ENCODE measurements at places on chromosomes 16 and 17.

DNA sequence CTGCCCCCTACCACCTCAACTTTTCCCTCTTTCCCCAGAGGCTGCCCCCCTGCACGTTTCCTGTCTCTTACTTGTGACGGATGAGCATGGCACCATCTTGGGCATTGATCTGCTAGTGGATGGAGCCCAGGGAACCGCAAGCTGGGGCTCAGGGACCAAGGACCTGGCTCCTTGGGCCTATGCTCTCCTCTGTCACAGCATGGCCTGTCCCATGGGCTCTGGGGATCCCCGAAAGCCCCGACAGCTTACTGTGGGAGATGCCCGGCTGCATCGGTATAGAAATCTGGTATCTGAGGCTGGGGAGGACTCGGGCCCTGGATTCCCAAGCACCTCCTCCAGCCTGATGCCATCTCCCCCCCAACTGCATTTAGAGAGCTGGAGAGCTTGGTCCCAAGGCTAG lies 1.8 kb upstream of the CXCL16 start:
- ATAC-seq: no peak

- ATAC-seq: no peak
These were observed 48.5 kb downstream of the RPTOR start for GRCh38 chr17:80593181-80593580.

DNA sequence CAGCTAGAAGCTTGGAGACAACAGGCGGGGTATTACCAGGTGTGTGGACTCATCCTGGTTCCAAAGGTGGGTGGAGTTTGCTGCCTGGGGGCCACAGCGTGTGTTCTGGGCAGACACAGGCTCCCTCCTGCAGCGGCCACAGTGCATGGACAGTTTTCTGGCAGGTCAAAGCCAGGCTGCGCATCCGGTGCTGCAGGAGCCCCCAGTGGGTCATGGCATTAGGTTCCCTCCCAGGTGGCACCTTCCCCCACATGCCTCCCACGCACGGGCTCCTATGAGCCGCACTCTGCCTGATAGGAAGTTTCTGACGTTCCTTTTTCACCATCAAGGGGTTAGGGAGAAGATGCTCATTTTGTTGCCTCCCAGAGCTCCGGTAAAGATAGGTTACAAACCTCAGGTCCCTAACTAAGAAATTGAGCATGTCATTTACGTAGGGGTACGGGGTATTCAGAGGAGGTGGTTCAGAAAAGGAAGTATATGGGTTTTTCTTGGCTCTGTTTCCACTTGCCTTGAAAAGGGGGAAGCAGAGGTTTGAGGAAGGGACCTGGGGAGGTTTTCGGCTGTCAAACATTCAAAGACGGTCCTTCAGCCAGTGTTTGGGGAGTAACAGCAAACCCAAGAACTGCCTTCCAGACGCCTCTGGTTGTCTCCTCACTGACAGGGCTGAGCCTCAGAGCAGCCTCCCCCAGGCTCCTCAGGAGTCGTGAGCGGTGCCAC lies 32.7 kb upstream of the NAT9 start:
- ATAC-seq: no peak

DNA sequence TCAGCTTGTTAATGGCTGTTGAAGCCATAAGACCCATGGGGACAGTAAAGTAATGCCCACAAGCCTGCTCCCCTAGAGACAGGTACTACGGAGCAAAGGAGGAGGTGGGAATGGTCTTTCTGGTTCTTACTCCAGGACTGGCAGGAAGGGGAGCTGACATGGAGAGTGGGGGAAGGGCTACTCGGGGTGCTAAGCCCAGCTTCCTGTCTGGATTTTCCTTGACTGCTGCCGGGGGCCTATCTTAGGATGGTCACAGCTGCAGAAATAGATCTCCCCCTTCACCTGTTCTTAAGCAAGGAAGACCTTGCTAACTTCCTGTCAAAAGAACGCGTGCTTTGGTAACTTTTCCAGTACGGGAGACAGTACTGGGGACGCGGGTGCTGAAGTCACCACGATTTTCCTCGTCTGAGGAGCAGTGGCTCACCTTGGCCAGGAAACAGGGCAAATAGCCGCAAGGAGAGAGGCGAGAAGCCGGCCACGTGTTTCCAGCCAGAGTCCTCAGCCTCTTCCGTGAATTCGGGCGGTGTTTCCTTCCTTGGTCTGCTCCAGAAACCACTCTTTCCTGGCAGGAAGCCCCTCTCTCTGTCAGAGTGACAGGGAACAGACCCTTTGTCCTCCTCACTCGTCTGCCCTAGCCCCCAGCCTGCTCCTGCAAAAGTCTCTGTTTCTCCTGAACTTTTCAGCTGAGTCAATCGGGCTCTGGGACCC lies 656 bp upstream of the PRR29 start:
- no peak for ATAC-seq

DNA sequence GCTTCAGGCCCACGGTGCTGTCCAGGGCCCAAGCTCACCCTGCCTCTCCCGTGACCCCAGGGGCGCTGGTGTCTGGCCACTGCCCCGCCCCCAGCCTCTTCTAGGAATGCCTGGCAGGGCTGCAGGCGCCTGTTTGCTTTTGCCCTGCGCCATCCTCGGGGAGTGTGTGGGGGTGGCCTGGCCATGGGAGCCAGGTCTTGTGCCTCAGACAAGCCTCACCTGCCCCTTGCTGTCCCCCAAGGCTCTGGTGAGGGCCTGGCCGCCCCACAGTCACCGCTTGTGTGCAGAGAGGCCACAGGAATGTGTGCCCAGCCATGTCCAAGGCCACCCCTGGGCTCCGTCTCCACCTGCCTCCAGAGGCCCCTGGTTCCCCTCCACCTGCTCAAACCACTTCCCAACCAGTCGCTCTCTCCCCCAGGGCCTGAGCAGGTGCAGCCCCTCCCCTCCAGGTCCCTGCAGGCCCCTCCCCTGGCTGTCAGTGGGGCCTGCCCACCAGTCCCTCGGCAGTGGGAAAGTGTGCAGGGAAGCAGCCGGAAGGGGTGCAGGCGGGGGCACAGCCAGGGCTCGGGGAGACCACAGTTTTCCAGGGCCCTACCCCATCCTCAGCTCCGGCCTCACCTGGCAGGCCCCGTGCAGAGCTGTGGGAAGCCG lies 841 bp upstream of the IGFALS start:
- no peak for ATAC-seq

DNA sequence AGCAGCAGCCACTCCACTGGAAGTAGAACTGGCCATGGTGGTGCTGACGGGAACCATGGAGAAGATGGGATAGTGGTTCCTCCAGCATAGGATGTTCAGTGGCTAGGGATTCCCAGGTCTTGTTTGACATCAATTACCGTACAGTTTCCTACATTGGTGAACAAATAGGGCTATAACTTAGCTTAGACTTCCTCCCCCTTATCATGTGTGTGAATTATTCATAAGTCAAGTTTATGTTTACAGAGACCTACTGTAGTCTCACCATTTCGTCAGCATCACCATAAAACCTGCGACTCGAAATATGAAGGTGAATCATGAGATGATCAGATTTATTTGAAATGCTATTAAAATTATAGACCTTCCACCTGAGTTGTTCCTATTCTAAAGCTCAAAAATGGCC lies 1.2 kb downstream of the KRTAP2-3 start:
- no peak for ATAC-seq

GRCh38 chr17:42266462-42266861 lies 9.7 kb downstream of the STAT5B start:
- ATAC-seq: no peak

- no peak for ATAC-seq
These were observed 31.0 kb upstream of the NGFR start for GRCh38 chr17:49464049-49464448.

DNA sequence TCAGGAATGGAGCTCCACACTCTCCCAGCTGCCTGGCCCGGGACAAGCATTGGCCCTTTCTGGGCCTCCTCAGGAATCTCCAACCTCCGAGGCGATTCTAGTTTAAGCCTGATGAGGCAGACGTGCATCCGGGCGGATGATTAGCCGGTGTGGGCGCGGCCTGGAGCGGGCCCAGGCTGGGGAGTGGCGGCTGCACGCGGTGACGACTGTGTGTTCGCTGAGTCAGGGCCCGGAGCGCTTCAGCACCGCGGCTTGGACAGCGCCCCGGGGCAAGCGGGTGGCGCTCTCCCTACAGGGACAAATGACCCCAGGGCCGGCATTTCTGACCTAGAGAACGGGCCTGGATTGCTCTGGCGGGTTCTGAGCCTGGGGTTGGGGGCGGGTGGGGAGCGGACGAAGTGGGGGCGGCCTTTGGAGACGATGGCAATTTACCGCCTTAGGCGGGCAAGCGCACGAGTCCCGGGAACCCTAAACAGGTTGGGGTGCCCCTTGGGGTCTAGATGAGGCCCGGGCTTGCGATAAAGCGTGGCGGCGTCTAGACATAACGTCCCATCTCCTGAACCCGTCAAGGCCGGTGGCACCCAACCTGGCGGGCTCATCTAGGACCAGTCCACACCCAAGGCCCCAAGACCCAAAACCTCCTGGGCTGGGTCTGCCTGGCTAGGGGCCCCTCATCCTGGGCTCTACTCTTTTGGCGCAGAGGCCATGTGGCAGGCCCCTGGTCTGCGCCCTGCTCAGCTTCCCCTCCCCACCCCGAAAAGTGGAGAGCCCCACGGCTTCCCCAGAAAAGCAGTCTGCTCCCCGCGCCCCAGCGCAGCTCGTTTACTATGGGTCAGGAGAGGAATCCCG lies 22.3 kb upstream of the ZNHIT3 start:
- ATAC-seq: peak; percentile 49

DNA sequence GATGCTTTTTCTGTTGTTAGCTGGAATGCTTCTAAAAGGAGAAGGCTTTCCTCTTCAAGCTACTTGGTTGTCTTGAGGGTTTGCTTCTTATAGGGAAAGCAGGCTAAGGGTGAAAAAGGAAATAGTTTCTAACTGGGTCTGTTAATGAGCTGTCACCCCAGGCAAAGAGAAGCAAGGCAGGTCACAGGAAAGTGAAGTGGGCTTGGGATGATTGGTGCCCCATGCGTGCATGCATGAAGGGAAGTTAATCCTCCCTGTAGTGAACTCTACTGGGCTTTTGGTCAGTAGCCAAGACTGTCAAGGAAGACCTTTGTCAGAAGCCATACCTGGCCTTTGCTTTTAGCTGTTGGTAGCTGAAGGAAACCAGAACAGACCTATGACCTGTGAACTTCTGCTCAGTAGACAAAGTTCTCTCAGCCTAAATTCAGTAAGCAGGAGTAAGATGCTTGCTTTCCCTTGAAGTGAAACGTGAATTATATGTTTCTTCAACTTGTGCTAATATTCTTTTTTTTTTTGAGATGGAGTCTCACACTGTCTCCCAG lies 16.5 kb downstream of the TENT4B start:
- no peak for ATAC-seq

DNA sequence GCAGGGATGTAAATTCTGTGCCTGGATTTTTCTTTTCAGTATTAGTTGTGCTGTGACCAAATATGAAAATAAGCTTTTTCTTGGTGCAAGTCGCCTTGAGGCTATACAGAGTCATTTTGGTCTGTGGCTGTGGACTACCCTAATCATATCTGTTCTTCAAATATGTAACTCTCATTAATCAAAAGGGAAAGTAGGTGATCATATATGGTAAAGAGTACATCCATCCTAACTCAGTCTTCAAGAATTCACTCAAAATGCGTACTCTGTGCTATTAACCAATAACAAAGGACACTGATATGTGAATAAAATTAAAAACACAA lies 2.6 kb downstream of the CPD start:
- ATAC-seq: no peak

GRCh38 chr16:66129196-66129595 lies 237.3 kb upstream of the CDH5 start:
- no peak for ATAC-seq

- no peak for ATAC-seq
These were observed 13.0 kb downstream of the VEZF1 start for GRCh38 chr17:57975044-57975443.

- ATAC-seq: peak; percentile 63
These were observed 14.2 kb upstream of the SLC38A10 start for GRCh38 chr17:81309140-81309858.

DNA sequence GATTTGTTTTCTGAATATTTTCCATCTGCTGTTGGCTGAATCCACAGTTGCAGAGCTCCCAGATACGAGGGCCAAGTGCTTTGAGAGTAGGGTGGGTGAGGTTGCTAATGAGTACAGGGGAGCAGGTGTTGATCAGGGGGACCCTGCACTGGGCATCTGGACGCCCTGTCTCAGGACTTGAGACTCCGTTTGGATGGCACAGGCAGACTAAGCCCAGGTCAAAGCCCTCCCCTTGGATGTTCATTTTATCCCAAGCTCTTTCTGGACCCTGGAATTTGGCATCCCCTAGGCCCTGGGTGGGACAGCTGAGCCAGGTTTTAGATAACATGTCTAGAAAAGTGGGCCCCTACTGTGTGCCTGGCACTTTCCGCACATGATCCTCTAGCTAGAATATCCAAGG lies 12.1 kb downstream of the USP6 start:
- no peak for ATAC-seq

GRCh38 chr16:48479329-48479728 lies 94.1 kb upstream of the SIAH1 start:
- ATAC-seq: no peak

DNA sequence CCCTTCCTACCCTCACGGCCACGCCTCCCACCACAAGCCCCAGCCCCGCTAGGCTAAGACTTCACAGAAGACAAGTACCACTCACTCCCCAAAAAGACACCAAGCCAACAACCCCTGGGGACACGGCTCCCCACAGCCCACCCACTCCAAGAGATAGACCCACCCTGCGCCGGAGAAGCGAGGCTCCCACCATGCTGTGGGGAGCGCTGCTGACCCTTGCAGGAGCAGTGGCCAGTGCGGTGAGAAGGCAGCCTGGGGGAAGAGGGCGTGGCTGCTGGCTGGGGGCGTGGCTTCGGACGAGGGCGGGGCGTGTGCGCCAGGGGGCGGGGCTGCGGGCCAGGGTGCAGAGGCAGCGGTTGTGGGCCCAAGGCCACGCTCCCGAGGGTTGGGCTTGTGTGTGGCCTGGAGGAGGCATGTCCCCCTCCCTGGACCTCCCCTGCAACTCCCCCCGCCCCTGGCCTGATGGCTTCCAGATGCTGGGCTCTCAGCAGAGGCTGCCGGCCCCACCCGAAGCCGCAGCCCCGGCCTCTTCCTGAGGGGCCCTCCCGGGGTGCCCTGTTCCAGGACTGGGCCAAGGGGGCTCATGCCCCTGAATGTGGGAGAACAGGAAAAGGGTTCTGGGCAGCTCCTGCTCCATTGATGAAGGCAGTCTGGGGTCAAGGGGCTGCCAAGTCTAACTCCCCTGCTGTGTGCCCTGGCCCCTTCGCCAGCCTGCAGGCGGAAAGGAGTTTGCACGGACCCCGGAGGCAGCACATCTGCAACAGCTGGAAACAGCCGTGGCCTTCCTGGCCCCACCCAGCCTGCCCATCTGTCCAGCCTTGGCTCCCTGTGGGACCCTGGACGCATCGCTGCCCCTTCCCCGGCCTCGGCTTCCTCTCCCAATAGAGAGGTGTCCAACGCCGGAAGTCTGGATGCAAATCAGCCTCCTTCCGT lies 9.1 kb downstream of the TFAP4 start:
- no peak for ATAC-seq

DNA sequence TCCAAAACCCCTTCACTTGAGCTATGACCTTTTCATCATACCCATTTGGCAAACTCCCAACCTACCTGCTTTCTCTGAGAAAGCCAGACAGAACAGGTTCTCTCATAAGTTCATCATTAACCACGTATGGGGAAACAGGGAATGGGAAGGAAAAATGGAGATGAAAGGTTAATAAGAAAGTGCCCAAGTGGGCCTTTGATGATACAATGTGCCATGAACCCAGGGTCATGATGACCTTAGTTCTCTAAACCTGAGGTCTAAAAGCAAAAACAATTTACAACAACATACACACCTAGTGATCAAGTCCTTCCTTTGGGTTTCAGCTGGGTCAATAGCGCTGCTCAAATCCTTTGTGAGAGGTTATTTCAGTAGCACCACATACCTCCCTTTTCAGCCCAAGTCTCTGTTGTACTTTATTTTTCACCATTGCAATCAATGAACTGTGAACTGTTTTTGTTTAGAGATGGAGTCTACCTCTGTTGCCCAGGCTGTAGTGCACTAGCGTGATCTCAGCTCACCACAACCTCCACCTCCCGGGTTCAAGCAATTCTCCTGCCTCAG lies 14.5 kb upstream of the RANGRF start:
- no peak for ATAC-seq

All from stimulated activated memory B cell treated with anti-CD40 and anti-IgM and Interleukin-4, amounts not matched to agents 10 μg/mL and 1 μg/mL and 100 μg/mL, for 72 hours (primary cell).